ENCODE measurements at places on chromosomes 2 and 18.

- DNase-seq: no peak
Measured at GRCh38 chr18:76486574-76486973, 8.5 kb downstream of the ZNF516 start.

- no peak for DNase-seq
Measured at GRCh38 chr2:155157711-155158110, 459.2 kb downstream of the KCNJ3 start.

GRCh38 chr2:127437781-127438726 is 19.8 kb downstream of the PROC start:
- DNase-seq: no peak

- DNase-seq: no peak
Measured at GRCh38 chr2:21643180-21643579, 519.4 kb downstream of the TDRD15 start.

DNA sequence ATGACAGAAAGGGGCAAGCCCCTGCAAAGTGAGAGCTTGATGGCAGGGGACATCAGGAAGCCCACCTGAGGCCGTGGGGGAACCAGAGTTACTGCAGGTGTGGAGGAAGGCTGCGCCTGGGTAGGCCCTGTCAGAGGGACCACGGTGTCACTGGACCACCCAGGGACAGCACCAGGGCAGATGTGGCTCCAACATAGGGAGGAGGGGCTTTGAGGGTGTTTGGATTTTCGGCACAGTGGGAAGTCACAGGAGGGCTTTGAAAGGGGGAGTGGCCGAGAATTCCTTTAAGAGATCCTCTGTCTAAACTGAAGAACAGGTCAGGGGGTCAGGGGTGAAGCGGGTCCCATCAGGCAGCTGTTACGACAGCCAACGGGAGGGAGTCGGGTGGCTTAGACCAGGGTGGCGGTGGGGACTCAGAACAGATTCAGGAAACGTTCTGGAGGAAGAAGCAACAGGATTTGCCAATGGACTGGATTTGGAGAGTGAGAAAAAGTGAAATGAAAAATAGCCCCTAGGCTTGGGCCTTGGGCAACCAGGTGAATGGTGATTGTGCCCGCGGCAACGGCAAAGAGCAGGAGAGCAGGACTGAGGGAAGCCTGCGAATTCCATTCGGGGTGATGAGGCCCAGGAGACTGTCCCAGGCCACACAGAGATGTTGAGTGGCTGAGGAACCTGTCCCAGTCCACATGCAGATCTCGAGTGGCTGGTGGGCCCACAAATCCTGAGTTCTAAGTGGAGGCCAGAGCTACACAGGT is 166.1 kb downstream of the LAMA1 start:
- DNase-seq: no peak

- DNase-seq: no peak
Measured at GRCh38 chr2:40126006-40126405, 325.9 kb downstream of the SLC8A1 start.

GRCh38 chr2:17475286-17475685 is 43.0 kb downstream of the RAD51AP2 start:
- DNase-seq: no peak

DNA sequence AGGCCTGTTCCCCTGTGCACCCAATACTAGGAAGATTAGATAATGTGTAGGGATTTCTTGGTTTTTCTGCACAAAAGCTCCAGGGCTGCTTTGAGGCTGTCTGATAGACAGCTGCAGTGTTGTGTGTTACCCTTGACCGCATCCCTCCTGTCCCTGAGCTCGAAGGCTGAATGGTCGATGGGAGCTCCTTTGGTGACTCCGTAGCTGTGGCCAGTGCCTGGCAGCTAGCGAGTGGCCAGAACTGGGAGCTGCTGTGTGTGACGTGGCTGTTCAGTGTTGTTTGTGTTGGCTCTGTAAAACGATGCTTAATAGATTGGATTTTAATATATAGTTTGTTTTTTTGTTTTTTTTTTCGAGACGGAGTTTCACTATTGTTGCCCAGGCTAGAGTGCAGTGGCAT is 170.0 kb downstream of the AGAP1 start:
- DNase-seq: no peak

DNA sequence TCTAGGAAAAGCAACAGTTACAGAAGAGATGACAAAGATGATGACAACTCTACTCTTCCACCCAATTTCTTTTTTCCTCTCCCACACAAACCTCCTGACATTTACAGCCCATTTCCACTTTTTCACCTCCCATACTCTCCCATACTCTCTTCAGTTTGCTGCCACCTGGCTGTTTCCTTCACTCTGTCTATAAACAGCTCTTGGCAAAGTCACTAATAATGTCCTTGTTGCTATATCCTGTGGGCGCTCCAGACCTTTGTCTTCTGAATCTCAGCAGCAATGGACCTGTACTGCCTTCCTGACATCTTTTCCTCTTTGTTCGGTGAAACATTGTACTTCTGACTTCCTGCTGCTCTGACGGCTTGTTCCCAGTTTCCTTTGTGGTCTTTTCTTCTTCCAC is 60.7 kb upstream of the CAVIN2 start:
- DNase-seq: no peak

DNA sequence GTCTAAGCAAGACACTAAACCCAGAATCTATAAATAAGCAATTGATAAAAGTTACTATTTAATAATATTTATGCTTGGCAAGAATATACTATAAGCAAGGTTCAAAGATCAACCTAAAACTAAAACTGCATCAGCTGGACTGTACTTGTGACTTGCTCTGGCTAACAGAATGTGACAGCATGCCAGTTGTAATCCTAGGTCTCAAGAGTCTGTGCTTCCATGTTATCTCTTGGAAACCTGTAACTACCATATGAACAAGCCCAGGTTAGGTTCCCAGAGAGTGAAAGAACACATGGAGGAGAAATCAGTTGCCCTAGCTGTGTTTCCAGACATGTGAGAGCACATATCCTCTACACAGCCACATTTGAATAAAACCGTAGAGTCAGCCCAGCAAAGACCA is 297.4 kb downstream of the CDH2 start:
- DNase-seq: no peak

DNA sequence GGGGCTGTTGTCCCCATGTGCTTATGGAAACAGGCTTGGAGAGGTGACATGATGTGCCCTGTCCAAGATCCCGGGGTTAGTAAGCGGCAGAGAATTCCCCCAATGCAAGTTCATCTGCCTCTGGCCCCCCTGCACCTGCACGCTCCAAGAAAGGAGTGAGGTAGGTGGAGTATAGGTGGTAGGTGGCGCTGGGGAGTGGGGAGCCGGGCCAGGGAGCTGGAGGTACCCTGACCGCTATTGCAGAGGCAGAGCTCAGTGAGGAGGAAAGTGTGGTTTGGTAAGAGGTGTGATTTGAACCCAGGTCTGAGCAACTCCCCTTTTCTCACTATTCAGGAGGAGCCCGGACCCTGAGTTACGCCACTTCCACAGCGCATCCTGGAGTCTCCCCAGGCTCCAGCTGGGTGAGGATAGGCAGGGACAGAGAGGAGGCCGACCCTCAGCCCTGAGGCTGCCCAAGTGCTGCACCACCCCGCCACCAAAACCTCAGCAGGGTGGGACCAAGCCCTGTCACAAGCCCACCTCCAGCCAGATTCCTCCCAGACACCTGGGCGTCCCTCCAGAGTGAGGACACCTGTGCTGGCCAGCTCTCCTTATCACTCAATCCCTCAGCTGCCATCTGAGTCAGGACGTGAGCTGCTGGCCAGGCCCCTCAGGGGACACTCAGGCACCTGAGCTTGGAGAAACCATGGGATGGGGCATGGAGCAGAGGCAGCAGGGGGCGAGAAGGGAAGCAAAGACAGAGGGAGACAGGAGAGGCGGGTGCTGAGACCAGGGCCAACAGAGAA is 5.6 kb downstream of the HAAO start:
- DNase-seq: no peak

GRCh38 chr2:57906152-57906732 is 140.4 kb upstream of the VRK2 start:
- peak; percentile 49 for DNase-seq

- DNase-seq: no peak
Measured at GRCh38 chr18:48949606-48950535, 894 bp downstream of the SMAD7 start.

DNA sequence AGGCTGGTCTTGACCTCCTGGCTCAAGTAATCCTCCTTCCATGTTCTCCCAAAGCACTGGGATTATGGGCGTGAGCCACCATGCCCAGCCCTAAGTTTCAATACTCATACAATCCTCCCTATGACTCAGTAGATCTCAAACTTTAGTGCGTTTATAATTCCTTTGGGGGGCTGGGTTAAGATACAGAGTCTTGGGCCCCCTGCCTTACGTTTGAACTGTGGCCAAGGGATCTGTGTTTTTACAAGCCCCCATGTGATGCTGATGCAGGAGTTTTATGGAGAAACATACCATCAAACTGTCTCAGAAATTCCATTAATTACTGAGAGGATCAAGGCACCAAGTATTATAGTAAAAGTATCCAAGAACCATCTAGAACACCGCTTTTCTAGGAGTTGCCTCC is 38.2 kb upstream of the FAM136A start:
- no peak for DNase-seq

GRCh38 chr18:51561821-51562220 is 364.3 kb upstream of the MEX3C start:
- DNase-seq: no peak

DNA sequence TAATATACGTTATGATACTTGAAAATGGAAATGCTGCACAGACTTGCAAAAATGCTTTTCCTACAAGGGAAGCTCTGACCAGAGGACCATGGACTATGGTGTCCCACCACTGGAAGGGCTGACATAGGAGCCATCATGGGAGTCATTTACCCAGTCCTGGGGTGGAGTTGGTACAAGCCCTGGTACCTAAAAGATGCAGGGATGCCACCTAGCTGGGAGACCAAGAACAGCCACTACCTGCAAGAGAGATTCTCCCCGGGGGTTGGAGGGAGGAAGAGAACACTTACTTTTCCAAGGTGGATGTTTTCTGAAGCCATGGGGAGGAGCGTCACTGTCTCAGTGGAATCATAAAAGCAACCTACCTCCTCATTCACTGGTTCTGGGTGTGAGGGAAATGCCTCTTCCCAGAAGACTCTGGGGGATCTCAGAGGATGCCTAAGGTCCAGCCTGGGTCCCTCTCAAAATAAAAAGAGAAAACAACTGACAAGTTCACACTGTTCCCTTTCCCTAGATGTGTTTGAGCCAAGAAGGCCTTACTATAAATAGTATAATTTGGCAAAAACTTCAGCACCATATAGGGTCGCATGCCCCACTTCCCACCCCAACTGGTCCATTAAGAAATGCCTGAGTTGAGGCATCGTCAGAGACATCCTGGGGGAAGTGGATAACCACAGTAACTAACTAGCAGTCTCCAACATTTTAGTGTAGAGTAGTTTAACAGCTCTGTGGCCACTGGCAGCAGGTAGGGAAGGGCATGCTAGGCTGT is 39.9 kb downstream of the REEP1 start:
- DNase-seq: no peak

DNA sequence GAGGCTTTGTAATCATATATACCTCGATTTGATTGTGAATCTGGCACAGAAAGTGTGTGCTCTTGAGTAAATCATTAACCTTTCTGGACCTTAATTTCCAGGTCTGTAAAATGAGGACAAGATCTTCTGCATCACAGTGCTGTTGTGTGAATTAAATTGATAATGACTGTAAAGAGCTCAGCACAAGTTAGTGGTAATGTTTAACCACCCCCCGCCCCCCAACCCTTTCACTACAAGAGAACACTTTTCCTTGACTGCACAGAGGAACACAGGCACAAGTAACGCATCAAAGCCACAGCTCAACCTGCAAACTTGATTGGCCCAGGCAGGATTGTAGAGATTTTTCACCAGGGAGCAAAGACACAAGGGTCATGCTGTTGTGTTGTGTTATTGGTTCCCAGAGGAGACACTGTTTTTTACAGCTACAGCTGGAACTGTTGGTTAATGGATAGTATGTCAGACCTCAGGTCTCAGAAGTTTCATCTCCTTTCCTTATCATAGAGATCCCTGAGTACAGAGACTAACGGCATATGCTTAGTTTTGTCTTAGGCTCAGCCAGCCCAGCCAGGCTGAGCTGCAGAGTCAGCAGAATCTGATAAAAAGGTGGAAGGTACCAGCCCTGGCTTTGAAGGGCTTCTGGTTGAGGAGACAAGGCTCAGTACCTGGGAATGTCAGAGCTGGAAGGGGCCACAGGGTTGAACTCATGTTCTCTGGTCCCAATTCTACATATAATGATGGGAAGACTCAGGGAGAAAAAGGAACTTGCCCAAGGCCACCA is 10.6 kb downstream of the SETBP1 start:
- no peak for DNase-seq

DNA sequence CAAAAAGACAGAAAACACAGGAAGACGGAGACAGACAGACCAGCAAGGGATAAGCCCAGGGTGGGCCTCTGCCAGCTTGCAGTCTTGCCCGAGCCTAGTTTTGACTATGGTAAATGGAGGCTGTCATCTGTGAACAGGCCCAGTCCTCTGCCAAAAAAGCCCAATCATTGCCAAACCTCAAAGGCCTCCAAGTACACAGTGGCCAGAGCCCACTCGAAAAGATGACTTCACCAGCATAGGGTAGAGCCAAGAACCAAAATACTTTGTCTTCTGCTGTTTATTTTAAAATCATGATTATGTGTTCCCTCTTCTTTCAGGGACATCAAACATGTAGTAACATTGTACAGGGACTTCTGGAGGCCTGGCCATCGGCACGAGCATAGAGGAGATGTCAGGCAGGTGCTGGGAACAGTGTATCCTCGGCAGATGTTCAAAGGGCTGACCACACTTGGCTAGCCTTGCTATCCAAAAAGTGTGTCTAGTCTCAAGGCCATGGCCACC is 66.0 kb downstream of the TTC32 start:
- no peak for DNase-seq

- no peak for DNase-seq
Measured at GRCh38 chr2:201144101-201145051, 28.4 kb downstream of the CFLAR start.

GRCh38 chr18:64409511-64409910 is 260.6 kb upstream of the LINC00305 start:
- no peak for DNase-seq

DNA sequence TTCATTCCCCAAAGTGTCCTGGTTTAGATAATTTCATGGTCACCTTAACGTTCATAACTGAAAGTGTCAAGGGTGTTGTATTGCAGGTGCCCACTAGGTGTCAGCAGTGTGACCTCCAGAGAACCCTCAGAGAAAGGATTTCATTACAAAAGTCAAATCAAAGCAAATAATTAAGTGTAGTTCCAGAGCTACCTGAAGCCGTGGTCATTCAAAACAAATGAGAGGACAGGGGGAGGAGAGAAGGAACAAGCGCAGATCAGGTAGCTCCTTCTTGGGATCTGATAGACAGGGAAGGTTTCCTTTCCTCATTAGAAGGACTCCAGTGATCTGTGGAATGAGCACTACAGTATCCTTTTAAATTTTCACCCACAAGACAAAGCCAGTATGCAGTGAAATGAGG is at the start of gene SLC9A4:
TSS of gene SLC9A4 (plus strand) at position 207 of the 400 bp plus-strand sequence. CDS start 534 bp downstream, outside the sequence.
- peak; percentile 13 for DNase-seq

DNA sequence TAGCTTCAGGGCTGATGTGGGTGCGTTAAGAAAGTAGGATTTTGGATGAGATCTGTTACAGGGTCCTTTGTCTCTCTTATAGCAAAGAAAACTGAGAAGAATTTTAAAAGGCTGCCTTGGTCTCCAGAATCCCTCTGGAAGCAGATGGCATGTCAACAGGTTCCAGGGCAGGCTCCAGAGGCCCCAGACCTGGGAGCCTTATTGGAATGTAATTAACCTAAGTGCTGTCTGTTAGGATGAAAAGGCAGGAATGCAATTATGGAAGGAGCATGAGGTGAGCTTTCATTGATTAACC is 97.2 kb upstream of the PKDCC start:
- DNase-seq: no peak

- DNase-seq: no peak
Measured at GRCh38 chr2:54676656-54677055, 46.8 kb upstream of the EML6 start.
